ENCODE measurements at places on chromosomes 1 and 21.
A peak's percentile ranks its signal among the peaks of the same experiment; 100 is the strongest.

- DNase-seq = no peak
Observed at GRCh38 chr1:202187041-202187671, 6.4 kb upstream of the LGR6 start.

GRCh38 chr1:62318756-62319544 is at the start of gene KANK4:
TSS of gene KANK4 (minus strand) at chr1:62319434. CDS start at chr1:62281564, 37,870 bp downstream.
- peak; percentile 68 for DNase-seq

DNA sequence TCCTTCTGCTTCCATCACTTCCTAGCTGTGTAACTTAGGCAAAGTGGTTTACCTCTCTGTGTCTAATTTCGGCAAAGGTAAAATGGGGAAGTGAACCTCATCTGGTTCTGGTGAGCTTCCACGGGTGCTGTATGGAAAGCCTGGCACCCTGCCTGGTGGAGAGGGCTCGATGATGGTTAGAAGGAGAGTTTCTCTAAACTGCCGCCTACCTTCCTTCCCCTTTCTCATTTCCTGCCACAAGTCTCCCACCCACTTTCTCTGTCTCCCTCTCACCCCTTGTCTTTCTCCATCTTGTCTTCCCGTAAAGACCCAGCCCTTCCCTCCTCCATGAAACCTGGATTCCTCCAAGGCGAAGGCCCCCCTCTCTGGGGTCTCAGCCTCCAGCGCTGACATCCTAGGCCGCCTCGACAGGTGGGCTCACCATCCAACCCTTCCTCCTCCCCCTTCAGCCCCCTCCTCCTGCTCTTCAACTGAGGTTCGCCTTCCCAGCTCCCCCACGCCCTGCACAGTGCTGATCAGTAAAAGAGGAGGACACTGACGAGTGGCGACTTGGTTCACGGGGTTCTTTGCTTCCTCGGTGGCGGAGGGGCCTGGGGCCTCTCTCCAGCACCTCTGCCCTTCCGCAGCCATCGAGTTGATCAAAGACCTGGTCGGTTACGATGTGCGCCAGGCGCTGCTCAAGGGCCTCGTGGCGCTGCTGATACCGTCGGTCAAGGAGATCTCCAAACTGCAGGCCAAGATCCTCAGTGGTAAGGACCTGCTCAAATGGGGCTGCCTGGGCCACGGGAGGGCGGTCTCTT is 7.3 kb downstream of the RNU5D-1 start:
- DNase-seq = no peak

DNA sequence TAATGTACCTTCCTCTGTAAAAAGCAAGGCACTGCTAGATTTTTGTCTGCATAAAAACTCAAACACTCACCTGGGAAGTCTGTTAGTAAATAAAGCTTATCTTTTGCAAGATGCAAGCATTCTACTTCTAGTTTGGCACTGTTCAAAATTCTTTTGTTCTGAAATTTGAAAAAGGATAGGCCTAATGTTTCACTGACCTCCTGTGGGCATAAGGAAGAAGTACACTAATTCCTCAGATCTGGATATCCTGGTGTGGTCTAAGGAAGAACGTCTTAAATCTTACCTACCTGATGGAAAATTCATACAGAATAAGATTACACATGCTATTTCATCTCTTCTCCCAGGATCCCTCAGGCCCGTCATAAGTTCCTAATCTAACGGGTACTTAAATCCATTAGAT is 93.5 kb upstream of the CAMK1G start:
- DNase-seq = no peak

GRCh38 chr1:218401998-218402785 is 57.1 kb downstream of the TGFB2 start:
- peak; percentile 69 for DNase-seq

- no peak for DNase-seq
Observed at GRCh38 chr1:6497215-6497866, 5.9 kb upstream of the PLEKHG5 start.

- no peak for DNase-seq
Observed at GRCh38 chr1:83999316-83999819, 436 bp upstream of the TTLL7 start.
